ENCODE measurements at places on chromosomes 13 and 19. TPM values are rescaled to one million over a fixed set of nuclear protein-coding genes. Genes with fewer than 3 reads are reported as not detected.

GRCh38 chr13:99870541-99870940, 101.0 kb downstream of the ZIC5 start:
- DNase-seq = no peak

DAND5 gene
- total RNA-seq = 0.21 TPM

DNA sequence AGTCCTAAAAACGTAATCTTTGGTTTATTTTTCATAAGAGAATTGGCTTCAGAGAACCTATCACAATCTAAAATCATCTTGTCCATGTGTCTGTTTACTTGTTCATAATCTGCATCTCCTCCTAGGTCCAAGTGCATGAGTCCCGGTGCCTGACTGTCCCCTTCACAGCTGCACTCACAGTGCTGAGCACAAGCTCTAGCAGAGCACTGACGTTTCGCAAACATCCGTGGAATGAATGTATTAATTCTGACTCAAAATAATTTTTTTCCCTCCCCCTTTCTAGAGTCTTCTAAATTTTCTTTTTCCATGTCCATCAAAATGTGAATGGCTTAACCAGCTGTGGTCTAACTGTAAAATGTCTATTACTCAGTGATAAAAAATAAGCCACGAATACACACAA, 245.5 kb upstream of the TSHZ3 start:
- DNase-seq = no peak

DNA sequence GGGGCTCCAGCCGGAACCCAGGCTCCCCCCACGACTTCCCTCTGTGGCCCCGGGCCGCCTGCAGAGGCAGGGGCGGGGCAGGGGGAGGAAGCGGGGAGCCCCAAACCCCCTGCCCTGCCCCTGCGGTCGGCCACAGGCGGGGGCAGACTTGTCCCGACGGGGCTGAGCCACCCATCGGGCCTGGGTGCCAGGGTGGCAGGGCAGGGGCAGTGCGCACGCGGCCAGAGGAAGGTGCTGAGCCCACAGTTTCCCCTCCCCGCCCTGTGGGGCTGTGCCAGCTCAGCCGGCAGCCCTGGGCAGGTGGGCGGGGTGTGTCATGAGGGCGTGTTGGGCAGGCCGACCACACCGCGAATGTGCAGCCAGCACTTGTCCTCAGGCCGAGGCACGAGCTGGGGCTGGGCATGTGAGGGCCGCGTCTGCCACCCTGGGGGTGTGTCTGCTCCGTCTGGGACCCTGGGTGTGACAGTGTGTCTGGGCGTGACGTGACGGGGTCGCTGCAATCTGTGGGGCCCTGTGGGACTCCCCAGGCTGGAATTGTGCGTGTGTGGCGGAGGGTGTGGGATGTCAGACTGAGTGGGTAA, 17.7 kb downstream of the CCDC97 start:
- DNase-seq = peak; percentile 90

DNA sequence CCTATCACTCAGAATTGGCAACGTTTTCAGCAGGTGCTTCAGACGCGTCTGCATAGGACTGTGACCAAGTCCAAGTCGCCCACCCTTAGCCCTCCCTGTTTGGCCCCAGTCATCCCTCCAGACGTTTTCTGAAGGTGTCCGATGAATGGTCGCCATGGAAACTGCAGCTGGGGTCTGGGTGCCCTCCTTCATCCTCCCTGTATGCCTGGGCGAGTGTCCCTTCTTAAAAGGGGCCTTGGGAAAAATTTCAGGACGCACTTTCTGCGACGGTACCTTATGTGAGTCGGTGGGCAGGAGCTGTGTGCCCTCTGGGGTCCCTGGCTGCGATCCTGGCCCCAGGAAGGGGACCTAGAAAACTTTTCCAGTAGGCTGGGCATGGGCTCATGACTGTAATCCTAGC, 25.1 kb downstream of the MAN2B1 start:
- no peak for DNase-seq

NALCN gene
- total RNA-seq = not detected

DNA sequence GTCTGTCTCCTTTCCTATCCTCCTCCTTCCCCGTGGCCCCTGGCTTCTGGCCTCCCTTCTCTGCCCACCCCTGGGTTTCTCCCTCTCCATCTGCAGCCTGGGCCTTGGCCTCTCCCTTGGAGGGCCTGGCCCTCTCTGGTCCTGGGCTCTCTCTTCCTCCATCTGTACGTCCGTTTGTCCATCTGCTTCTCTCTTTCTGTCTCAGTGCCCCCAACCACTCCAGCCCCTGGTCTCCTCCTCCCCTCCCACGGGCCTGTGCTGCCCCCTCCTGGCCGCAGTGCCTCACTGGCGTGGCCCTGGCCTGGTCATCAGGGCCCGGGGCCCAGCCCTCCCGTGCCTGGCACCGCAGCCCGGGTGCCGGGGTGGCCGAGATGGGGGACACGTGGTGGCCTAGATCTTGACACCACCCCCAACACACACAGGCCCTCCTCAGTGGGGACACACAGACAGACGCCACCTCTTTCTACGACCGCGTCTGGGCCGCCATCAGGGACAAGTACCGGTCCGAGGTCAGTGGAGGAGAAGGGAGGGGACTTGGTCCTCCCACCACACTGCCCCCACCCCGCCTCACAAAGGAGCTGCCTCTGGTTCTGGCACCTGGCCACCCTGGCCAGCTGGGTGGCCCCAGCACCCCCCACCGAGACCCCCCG, 11.3 kb downstream of the PRKCSH start:
- DNase-seq = peak; percentile 50

GRCh38 chr13:110318920-110319319, 11.8 kb downstream of the COL4A2 start:
- DNase-seq = no peak

- DNase-seq = no peak
Measured at GRCh38 chr19:29003641-29004409, 209.1 kb downstream of the UQCRFS1 start.

DNA sequence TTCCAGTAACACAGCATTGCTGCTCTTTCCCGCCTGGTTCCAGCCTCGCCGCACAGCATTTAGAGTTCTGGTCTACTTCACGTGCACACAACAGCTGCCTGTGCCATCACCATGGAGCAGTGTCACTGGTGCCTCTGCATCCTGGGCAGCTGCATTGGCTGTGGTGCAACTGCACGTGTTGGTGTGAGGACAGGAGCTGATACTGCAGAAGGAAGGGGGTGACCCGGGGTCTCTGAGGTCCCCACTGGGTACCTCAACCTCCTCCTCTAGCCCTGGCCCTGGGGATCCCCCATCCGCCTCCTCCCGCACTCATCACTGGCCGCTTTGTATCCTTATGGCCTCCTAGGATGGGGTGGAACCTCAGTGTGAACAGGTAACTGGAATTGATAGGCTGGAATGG, 112.5 kb downstream of the SOX1 start:
- DNase-seq = no peak

FXYD7 gene
- total RNA-seq = 1.1 TPM
